ENCODE measurements at places on chromosomes 2 and 18.
A peak's percentile ranks its signal among the peaks of the same experiment; 100 is the strongest.

DNA sequence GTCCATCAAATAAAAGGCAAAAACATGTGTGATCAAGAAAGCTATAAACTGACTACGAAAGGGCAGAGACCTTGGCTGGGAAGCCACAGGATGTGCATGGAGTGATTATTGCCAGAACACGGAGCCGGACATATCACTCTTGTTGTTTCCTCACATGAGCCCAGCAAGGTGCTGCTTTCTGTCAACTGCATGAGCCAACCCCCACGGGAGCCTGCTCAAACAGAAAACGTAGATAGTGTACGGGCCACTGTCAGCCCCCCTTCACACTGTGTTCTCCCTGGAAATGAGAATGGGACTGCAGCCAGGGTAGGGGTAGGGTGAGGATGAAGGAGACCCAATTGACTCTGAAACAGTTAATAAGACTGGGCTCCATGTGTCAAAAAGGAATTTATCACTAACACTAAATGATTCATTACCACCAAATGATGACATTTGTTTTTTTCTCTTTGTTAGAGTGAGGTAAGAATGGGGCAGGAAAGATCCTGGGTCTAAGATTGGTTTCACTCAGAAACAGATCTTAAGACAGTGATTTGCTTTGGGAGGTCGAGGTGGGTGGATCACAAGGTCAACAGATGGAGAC lies 235.8 kb downstream of the MREG start:
- DNase-seq, result no peak

- no peak for DNase-seq
These were observed 41.9 kb upstream of the TMEM17 start for GRCh38 chr2:62547854-62548253.

- DNase-seq, result no peak
These were observed 2.0 kb downstream of the KIF3C start for GRCh38 chr2:25980076-25980887.

GRCh38 chr2:127953128-127953718 lies 67.5 kb upstream of the AMMECR1L start:
- no peak for DNase-seq

GRCh38 chr2:43000242-43001054 lies 208.1 kb upstream of the HAAO start:
- no peak for DNase-seq

GRCh38 chr18:63264871-63265270 lies 54.7 kb downstream of the BCL2 start:
- peak; percentile 78 for DNase-seq

- DNase-seq, result no peak
These were observed 590 bp downstream of the MDH1 start for GRCh38 chr2:63589148-63589958.

GRCh38 chr2:44578471-44579093 lies 216.8 kb downstream of the CAMKMT start:
- no peak for DNase-seq

- no peak for DNase-seq
These were observed 94.6 kb upstream of the SKOR2 start for GRCh38 chr18:47346016-47346415.

DNA sequence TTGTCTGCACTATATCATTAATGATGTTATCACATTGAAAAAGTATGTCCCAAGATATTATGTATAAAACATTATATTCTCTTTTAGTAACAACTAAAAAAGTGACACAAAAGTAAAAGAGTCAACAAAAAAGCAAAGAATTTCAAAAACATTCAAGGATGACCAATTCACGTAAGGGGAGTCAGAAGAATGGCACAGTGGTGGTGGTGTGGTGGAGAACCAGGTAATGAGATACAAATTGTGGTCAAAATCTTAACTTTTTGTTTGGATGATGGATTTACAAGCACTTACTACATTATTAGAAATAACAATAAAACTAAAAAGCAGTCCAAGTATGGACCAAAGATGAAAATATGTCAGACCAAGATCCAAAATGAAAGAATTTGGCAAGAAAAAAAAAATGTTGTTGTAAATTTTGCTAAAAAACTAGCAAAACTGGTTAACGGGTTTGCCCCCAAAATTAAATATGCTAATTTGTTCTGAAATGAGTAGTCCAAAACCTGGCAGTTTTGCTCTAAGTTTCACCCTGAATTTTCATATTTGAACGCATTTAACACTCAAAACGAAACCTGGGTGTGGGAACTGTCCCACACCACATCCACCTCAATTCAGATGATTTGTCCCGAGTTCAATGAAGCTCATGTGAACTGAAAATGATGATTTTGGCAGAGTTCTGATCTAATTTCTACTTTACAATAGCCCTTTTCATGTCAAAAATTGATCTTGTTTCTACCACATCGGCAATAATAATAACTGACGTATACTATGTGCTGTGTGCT lies 135.8 kb downstream of the IKZF2 start:
- DNase-seq, result no peak

DNA sequence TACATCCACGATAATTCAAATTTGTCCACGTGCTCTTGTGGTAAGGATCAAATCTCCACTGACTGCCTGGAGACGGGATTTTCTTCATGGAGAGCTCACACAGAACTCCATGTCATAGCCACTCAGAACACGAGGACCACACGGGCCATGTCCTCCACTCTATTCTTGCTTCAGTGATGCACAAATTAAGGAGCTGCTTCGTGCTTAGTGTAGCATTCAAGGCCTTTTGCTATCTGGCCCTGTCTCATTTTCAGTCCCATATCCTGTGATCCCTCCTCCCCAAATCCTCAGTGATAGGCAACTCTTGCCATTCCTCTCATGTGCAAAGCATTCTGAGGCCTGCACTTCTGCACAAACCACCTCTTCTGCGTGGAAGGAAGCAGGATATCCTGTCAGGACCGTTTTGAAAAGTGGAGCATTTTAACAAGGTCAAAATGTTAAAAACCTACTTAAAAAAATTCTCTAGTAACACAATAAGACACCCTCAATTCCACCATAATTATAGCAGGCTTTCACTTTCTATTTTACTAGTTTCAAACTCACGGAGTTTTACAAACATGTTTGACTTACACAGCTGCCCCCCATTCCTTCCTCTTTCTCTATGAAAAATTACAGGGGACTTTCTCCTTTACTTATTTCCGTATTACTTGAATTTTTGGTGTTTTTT lies 35.2 kb downstream of the ST3GAL5 start:
- no peak for DNase-seq

- no peak for DNase-seq
These were observed 63.3 kb downstream of the EDAR start for GRCh38 chr2:108925735-108926134.

DNA sequence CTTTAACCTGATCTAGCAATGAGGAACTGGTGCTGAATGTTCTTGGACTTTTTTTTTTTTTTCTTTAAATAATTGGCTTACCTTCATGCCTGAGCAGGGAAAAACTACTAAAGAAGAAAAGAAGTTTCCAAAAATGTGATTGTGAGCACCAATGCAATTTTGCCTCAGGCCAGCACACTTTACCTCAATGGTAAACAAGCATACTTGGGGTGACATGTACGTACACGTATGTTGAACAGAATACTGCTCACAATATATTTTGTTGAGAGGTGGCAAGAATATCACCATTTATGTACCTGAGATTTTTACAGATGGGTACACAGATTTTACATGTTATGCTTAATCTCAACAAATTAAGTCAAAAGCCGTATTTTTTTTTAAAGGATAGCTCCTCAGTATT lies 144.3 kb downstream of the FIGN start:
- DNase-seq, result no peak

- no peak for DNase-seq
These were observed 56.4 kb upstream of the CYTIP start for GRCh38 chr2:157500334-157500733.

- DNase-seq, result no peak
These were observed 506.1 kb upstream of the FAM98A start for GRCh38 chr2:34105006-34105767.

- no peak for DNase-seq
These were observed 41.7 kb downstream of the ARL5A start for GRCh38 chr2:151786483-151786882.

DNA sequence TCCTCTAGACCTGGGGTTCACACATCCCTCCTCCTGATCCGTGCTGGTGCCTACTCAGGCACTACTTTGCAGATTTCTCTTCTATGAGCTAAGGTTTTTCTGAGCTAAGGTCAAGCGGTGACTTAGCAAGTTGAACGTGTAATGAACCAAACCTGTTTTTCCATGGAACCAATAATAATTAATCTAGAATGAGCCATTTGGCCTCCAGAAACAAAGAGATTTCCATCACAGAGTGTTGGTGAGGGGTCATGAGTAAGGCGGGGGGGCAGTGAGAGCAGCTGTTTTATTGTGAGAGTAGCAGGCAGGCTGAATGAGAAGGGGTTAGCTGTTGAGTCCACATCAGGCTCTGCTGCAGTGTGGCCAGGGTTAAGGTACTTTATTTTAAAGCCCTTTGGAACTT lies 112.0 kb upstream of the FOSL2 start:
- DNase-seq, result no peak

GRCh38 chr18:69980982-69981804 lies 33.5 kb upstream of the CD226 start:
- no peak for DNase-seq

DNA sequence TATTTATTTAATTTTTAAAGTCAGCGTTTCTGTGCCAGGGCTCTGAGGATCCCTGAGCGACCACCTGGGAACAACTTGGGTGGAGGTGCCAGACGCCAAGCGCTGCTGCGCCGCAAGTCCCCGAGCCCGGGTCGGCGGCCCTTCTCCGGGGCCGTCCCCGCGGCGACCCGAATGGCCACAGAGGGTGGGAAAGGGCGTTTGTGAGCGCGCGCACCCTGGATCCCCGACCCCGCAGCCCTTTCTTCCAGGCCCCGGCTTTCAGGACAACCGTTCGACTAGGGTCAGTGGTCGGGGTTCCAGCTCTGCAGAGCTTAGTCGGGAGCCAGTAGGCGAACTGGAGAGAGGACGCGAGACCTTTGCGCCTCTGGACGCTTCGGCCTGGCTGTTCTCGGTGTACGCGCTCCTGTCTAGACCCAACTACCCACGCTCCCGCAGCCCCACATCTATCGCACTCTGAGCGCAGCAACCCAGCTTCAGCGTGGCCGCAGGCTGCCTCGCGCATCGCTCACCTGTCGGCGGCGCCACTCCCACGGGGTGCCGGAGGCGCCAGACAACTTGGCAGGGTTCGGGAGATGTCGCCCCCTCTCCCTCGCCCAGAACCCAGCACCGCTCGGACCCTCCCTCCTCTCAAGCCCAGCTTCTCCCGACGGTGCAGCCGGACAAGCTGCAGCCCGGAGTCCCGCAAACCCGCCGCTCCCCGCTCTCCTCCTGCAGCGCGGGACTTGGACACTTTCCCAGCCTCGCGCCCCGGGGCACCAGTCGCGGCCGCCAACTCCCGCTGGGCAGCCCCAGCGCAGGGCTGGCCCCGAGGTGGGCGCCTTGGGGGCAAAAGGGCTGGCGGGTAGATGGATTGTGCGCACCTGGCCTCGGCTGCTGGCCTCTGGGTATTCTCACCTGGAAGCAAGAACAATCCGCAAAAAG lies 758 bp downstream of the LYPD1 start:
- DNase-seq, result peak; percentile 35

DNA sequence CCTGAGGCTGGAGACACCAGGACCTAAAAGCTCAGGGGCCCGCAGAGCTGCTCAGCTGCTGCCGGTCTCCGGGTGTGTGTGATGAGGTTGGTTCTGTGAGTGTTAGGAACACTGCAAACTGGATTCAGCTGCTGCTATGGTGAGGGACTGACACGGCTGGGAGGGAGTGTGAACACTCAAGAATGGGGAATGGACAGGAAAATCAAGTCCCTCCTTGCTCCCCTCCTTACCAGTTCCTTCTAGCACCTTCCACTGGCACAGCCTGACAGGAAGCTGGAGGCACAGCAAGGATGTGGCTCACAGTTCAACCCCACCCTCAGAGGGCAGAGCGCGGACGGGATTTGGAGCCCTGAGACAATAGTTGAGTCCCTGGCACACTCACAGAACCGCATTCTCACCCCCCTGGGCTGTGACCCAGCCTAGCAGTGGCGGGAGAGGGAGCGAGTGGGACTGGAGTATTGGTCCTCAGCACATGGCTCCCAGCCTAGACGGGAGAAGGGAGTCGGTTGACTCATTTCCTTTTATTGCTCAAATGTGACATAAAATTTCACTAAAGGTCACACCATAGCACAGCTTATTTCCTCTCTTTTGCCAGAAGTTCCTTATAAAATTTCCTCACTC lies 42.5 kb downstream of the LRRC30 start:
- DNase-seq, result no peak

DNA sequence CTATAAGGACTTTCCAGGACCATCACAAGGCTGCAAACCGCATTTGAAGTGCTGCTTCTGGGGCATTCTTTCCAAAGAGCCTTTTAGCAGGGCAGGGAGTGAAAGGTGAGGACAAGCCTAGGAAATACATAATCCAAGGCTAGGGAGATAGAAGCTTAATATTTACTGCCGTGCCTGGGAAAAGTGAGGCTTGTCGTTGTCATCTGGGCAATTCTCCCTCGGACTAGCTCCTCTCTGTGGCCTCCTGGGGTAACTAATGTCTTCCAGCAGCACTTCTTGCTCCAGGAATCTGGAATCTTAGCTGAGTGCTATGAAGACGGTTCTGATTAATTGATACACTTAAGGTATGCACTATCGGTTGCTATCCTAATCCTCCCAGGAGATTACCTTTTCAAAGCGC lies 69.3 kb upstream of the ATL2 start:
- no peak for DNase-seq

- DNase-seq, result no peak
These were observed 36.5 kb downstream of the BCL2L11 start for GRCh38 chr2:111157071-111157661.

DNA sequence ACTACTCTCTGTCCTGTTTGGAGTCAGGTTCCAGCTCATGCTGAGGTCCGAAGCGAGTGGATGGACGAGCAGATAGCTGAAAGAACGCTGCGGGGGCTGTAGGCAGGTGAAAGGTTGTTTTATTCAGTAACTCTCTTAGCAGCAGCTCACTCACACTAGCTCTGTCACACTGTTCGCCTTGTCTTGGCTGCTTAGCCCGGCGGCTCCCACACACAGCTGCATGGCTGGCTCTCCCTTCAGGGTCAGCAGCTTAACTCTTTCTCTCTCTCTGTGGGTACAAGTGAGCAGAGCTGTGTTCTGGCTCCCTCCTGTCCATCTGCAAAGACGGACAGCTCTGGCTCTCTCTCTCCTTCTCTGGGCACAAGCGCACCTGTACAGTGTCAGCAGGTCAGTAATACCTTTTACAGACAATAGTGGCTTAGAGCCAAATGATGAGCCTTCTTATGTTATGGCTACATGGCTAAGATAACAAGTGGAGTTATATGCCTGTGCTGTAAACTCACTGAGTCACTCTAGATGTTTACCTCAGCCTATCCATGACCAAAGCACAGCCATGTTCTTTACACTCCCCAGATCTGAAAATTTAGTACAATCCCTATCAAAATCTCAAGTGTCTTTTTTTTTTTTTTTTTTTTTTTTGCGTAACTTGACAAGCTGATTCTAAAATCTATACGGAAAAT lies 149.3 kb downstream of the GALNT1 start:
- no peak for DNase-seq
